ENCODE measurements at places on chromosomes 3 and 15.

DNA sequence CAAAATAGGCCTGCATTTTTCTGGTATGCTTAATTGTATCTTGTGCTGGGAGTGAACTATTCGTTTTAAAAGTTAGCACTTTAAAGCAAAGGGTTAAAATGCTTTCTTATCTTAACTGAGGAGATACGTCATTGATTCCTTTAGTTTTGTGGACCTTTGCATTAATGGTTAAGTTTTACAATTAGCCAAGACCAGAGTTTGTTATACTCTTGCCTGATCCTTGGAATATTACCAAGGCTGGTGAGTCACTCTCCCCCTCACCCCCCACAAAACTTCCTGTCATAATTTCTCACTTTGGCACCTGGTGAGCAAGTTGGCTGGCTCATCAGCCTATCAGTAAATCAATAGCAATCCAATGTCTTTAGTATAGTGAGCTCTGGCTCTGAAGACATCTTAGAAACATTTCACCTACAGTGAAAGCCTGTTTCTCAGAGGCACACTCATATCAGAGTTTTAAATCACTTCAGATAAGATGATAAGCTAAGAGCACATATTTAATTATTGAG, 26.7 kb downstream of the SLC2A2 start:
- no peak for DNase-seq

- no peak for DNase-seq
Measured at GRCh38 chr15:73723191-73723590, 30.0 kb downstream of the INSYN1 start.

DNA sequence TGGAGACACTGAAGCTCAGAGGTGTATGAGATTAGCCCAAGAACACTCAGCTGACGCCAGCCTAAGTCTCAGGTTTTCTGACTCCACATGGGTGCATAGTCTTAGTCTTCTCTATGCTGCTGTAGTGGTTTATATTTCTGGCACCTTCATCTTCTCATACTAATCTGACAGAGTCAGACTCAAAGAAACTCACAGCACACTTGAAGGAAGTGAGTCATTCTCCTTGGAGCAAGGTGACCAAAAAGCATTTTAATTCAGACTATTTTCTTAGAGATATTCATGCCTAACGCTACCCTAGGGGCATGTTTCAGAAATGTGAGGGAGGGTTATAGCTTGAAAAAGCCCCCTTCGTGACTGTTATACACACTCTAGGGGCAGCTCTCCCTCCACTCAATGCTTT, 775.3 kb upstream of the ARPP21 start:
- DNase-seq: no peak

GRCh38 chr3:37053337-37053736, 60.0 kb downstream of the MLH1 start:
- no peak for DNase-seq

DNA sequence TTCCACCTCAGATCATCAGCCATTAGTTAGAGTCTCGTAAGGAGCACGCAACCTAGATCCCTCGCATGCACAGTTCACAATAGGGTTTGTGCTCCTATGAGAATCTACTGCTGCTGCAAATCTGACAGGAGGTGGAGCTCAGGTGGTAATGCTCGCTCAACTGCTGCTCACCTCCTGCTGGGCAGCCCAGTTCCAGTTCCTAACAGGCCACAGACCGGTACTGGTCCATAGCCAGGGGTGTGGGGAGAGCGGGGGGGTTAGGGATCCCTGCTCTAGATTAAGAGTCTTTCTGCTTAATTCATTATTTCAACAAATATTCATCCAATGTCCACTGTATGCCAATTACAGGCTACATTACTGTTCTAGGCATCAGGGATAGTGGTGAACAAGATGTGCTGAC, 170.4 kb upstream of the KBTBD8 start:
- no peak for DNase-seq

GRCh38 chr3:48985831-48986376, 4.1 kb upstream of the P4HTM start:
- DNase-seq: no peak

DNA sequence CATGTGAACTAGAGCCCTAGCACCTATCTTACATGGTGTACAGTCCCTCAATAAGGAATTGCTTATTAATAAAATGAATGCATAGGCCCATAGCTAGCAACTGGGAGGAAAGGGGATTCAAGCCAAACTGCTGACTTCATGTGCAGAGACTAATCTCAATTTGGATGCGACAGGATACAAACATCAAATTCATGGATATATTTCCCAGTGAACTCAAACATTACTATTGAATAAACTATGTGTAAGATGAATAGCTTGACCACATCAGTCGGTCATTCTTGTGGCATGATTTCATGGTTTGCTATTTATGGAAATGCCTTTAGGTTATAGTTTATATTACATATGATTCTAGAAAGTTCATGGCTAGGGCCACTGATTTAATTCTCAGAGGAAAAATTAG, 268.6 kb upstream of the SLITRK3 start:
- no peak for DNase-seq

DNA sequence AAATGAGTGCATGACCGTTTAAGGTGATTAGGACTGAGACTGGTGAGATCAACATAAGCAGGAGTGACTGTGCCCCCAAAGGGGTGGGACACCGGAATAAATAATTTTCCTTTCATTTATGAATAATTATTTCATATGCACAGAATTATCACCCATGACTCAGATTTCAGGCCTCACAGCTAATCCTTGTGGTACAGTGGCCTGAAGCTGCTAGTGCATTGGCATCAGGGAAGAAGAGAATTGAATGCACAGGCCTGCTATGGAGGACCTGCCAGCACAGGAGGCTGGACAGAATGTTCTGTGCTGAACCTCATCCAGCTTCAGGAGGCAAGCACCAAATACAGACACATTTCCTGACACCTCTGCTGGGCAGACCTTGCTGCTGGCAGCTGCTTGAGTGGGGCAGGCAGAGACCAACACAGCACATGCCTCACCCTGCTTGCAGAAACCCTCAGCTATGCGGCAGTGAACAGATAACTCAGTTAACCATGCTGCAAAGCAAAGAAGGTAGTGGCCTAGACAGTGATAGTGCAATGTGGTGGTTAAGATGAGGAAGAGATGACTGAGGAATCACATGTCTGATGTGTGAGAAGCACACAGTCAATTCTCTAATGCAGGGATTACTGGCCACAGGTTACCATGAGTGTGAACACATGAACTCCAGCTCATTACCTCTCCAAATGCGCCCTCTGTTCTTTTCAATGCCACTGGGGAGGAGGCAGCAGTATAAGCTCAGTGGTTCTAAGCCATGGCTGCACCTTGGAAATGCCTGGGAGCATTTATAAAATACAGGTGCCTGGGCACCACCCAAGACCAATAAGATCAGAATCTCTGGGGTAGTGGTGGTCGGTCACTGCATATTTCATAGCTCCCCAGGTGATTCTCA, 68.1 kb upstream of the SCN5A start:
- no peak for DNase-seq

DNA sequence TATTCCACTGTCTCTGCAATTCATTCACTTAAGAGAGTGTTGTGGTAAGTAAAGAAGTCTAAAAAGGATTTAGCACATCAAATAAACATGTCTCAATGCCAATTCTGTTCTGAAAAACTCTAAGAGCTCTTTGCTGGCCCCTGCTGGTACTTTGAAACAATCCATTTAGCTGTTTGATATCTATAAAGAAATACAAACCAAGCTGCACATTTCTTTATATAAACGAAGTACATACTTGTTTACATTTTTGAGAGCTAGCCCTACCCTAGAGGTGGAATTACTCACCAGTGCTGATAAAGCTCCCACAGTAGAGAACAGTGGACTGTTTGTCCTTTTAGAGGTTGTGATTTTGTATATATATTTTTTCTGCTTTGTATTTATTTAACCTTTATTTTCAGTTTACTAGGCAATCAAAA, 75.5 kb downstream of the NEDD4 start:
- DNase-seq: no peak

- DNase-seq: no peak
Measured at GRCh38 chr3:186532598-186533072, 11.5 kb downstream of the CRYGS start.

DNA sequence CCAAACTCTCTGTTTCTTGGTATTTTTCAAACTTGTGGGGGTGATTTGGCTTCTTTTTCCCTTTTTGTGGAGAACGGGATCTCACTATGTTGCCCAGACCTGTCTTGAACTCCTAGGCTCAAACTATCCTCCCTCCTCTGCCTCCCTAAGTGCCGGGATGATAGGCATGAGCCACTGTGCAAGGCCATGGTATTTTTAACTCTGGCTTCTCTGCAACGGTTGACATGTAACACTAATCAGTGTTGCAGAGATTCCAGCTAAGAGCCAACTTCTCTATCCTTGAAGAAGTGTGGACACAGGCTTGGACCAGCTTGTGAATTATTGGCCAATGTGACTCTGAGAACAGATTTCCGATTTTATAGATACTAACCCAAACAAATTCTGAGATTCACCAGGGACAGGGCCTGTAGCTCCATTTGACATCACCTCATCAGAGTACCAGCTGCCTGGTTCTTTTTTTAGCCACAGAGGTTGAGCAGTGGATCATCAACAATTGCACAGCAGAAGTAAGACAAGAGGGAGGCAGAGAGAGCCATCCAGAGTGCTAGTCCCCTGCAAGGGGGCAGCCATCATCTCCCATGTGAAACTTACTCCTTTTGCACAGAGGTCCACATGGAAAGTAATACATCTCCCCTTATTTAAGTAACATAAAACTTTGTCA, 98.1 kb upstream of the SYNPR start:
- no peak for DNase-seq

- DNase-seq: no peak
Measured at GRCh38 chr3:143128227-143128955, 8.8 kb downstream of the CHST2 start.

- no peak for DNase-seq
Measured at GRCh38 chr3:14227856-14228255, 49.2 kb downstream of the LSM3 start.

GRCh38 chr15:23081271-23081670, 41.9 kb upstream of the TUBGCP5 start:
- no peak for DNase-seq

DNA sequence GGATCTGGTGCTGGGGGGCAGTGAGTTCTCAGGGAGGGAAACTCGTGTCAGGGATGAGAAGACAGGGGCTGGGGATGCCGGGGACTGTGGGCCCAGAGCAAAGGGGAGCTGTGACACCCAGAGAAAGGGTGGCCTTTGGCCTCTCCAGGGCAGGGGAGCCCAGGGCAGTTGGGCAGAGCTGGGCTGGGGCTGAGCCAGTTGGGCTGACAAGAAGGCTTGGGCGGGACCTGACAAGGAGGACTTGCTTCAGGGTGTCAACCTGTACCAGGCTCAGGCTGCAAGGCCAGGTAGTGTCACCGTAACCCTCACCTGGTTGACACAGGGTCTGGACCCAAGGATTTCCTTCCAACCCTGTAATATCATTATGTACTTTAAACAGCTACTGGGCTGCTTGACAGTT, 13.2 kb upstream of the ANPEP start:
- no peak for DNase-seq

DNA sequence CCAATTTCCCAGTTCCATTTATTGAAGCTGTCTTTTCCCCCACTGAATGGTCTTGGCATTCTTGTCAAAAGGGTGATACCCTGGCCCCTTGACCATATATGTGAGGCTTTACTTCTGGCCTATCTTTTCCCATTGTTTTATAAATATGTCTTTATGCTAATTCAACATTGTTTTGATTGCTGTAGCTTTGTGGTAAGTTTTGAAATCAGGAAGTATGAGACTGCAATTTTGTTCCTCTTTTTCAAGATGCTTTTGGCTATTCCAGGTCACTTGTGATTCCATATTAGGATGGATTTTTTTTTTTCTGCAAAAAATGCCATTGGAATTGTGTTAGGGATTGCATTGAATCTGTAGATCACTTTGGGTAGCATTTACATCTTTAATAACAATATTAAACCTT, 141.2 kb upstream of the MANF start:
- DNase-seq: no peak

GRCh38 chr3:118802325-118803095, 232.1 kb downstream of the IGSF11 start:
- DNase-seq: no peak

DNA sequence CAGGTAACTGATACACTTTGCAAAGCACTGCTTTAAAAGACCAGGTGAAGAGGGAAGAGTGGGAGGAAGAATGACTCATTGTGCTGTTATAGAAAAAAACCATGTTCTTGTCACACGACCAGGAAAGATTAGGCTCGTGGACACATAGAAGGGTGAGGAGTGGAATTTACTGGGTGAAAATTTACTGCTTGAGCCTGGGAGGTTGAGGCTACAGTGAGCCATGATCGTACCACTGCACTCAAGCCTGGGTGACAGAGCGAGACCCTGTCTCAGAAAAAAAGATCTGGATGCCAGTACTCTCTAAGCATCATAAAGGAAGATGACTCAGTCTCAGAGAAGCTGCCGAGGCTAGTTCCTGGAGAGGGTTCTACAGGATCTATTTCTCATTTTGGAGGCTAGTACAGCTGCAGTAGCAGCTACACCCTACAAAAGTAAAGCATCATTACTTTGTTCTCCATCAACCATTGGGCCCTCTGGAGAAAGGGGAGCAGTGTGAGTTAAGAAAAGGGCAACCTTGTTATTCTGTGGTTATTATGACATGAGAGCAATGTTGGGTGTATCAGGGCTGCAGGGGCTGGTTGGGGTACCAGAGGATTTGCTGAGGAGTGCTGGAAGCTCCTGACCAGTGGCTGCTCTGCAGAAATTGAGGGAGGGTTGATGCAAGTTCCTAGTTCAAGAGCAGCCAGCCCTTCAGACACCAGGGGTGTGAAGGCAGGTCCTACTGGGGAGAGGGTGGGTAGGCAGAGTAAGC, 75.4 kb downstream of the CMTM8 start:
- no peak for DNase-seq

GRCh38 chr15:100975043-100975442, 55.9 kb downstream of the LRRK1 start:
- no peak for DNase-seq

DNA sequence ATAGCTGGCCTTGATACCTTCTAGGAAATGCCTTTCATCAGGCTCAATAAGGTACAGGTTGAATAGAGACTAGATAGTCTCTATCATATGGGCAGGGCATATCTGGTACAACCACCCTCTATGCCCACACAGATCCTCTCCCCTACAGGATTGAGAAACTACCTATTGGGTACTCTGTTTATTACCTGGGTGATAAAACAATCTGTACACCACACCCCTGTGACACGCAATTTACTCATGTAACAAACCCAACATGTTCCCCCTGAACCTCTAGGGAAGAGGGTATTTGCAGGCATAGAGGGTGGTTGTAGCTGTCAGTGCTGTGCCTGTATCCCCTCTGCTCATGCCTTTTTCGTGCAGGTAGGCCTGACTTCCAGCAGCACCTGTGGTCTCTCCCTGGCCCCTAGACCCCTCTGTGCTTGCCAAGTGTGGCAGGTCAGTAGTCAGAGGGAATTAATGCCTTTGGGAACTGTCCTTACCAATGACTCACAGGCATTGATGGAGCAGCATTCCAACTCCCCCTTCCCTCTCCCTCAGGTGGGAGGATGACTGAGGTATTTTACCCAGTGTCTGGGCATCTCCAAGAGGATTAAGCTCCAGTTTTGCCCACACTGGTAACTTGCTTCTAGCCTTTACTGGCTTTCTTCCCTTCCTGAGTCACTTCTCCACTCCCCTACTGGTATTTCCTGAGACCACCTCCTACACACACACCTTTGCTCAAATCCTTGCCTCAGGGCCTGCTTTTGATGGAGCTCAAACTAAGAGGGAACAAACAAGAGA, 18.3 kb downstream of the CLSTN2 start:
- DNase-seq: no peak

- DNase-seq: no peak
Measured at GRCh38 chr3:194833114-194833910, 147.6 kb downstream of the FAM43A start.

- DNase-seq: no peak
Measured at GRCh38 chr3:5707794-5708193, 520.3 kb downstream of the EDEM1 start.
